ENCODE measurements at places on chromosomes 3 and 15.

GRCh38 chr15:38186507-38186906 lies 66.1 kb upstream of the SPRED1 start:
- H3K27me3 ChIP-seq, result peaks cover 30% of the 10 kb centered on the region
- H3K36me3 ChIP-seq, result no peaks in the 10 kb centered on the region
- H3K27ac ChIP-seq, result no peak overlapping the region
- DNase-seq, result no peak
- no peak overlapping the region for H3K4me3 ChIP-seq

- H3K4me1 ChIP-seq, result no peaks in the 10 kb centered on the region
- no peak for DNase-seq
- no peaks in the 10 kb centered on the region for H3K27me3 ChIP-seq
- H3K27ac ChIP-seq, result no peak overlapping the region
Observed at GRCh38 chr15:97501291-97501690, 459.2 kb upstream of the ARRDC4 start.

GRCh38 chr3:144921710-144922109 lies 950.1 kb downstream of the DIPK2A start:
- H3K36me3 ChIP-seq, result no peaks in the 10 kb centered on the region
- no peak overlapping the region for H3K4me3 ChIP-seq
- DNase-seq, result no peak

DNA sequence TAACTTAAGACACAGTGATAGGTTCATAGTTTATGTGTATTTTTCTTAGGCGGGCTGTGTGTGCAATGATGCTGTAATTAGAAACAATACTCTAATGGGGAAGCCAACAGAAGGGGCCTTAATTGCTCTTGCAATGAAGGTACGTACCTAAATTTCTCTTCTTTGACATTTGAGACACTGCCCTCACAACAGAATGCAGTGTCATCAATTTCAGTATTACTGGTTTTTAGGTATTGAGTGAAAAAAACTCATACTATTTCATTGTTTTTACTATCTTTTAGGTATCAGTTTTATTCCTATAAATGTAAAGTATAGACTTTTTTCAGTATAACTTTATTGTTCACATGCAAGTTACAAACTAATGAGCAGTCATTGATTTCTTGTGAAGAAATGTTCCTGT lies 59.3 kb downstream of the ASTE1 start:
- DNase-seq, result no peak
- no peak overlapping the region for H3K27ac ChIP-seq
- H3K27me3 ChIP-seq, result no peaks in the 10 kb centered on the region
- peaks cover 4% of the 10 kb centered on the region for H3K4me1 ChIP-seq
- no peak overlapping the region for H3K4me3 ChIP-seq

GRCh38 chr3:46010519-46011113 lies 15.0 kb upstream of the FYCO1 start:
- H3K4me3 ChIP-seq, result no peak overlapping the region
- H3K27ac ChIP-seq, result no peak overlapping the region
- H3K36me3 ChIP-seq, result no peaks in the 10 kb centered on the region
- DNase-seq, result no peak
- H3K4me1 ChIP-seq, result peaks cover 9% of the 10 kb centered on the region
